ENCODE measurements at places on chromosomes 6 and 20. TPM values are rescaled to one million over a fixed set of nuclear protein-coding genes. Genes with fewer than 3 reads are reported as not detected.
A peak's percentile ranks its signal among the peaks of the same experiment; 100 is the strongest.

DNA sequence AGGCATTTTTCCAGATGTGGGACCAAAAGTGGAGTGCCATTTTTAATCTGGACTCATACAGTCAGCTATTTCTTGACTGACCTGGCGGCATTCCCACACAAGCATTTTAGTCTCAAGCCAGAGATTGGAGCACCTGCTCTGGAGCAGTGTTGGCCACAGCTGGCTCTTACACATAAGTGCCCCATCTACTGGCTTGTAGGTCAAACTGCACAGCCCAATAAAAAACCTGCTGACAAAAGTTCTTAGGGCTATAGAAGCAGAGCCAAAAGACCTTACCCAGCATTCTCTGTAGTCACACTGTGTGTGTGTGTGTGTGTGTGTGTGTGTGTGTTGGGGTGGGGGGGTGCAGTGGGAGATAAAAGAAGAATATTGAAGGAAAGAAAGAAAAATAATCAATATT is 38.6 kb upstream of the SENP6 start:
- no peak overlapping the region for H3K27ac ChIP-seq
- DNase-seq: no peak
- no peaks in the 10 kb centered on the region for H3K27me3 ChIP-seq
- H3K4me1 ChIP-seq: no peaks in the 10 kb centered on the region

DNA sequence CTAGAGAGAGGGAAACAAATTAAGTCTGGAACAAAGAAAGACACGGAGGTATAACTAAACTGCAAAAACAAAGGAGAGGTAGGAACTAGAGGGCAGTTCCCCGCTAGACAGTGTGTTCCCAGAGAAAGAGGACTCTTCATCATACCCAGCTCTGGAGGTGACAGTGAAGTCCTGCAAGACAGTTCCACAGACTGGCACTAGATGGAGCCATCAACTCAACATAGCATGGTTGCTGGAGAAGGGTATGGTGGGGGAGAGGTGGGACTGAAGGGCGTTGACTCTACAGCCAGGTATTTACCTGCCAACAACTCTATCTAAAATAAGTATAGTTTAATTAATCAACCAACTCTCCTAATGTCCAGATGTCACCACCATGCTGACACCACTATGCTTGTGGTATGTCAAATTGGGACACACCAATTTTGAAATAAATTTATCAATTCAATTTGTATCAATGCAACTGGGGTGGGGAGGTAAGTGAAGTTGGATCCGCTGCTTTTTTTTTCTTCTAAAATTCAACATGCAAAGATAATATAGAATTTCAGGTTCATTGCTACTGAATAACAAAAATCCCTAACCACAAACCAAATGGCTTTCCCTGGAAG is 9.7 kb downstream of the BACH2 start:
- H3K27me3 ChIP-seq: no peaks in the 10 kb centered on the region
- no peak overlapping the region for H3K4me3 ChIP-seq
- H3K36me3 ChIP-seq: no peaks in the 10 kb centered on the region
- no peak overlapping the region for H3K27ac ChIP-seq
- 0 out of 2 replicates have a peak, but pooled peaks cover 3% of the 10 kb centered on the region for H3K4me1 ChIP-seq

DNA sequence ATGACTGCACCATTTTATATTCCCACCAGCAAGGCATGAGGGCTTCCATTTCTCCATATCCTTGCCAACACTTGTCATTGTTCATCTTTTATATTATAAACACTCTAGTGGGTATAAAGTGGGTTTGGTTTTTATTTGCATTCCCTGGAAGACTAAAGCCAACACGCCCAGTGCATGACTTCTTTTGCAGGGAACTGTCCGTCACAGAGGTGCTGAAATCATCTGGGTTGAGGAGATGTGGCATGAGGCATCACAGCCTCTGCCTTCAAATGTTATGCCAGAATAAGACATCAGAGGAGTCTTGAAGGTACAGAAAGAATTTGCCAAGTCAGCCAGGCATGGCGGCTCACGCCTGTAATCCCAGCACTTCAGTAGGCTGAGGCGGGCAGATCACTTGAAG is 29.9 kb upstream of the FAM210B start:
- DNase-seq: no peak
- H3K27me3 ChIP-seq: no peaks in the 10 kb centered on the region

DNA sequence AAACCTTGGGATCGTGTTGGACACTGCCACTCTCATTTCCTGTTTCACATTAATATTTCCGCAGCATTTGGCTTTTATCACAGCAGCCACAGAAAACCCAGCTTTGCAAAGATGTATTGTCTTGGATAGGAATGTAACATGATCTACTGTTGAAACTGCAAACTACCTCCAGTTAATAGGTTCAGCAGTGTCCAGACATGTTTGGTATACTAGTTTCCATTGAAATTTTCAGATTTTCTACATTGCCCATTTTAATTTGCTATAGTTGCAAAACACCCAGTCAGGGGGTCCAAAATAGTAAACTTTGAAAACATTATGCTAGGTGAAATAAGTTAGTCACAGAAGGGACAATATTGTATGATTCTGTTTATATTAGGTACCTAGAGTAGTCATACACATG is 3.3 kb downstream of the ANKRD6 start:
- DNase-seq: no peak
- H3K36me3 ChIP-seq: no peaks in the 10 kb centered on the region
- H3K27me3 ChIP-seq: no peaks in the 10 kb centered on the region
- H3K27ac ChIP-seq: no peak overlapping the region
- H3K4me3 ChIP-seq: no peak overlapping the region

- no peaks in the 10 kb centered on the region for H3K36me3 ChIP-seq
- no peaks in the 10 kb centered on the region for H3K4me1 ChIP-seq
- no peak overlapping the region for H3K27ac ChIP-seq
- no peaks in the 10 kb centered on the region for H3K27me3 ChIP-seq
Measured at GRCh38 chr20:42110301-42110700, 492.1 kb upstream of the CHD6 start.

Gene ZNF451
- 57.6 TPM for total RNA-seq

DNA sequence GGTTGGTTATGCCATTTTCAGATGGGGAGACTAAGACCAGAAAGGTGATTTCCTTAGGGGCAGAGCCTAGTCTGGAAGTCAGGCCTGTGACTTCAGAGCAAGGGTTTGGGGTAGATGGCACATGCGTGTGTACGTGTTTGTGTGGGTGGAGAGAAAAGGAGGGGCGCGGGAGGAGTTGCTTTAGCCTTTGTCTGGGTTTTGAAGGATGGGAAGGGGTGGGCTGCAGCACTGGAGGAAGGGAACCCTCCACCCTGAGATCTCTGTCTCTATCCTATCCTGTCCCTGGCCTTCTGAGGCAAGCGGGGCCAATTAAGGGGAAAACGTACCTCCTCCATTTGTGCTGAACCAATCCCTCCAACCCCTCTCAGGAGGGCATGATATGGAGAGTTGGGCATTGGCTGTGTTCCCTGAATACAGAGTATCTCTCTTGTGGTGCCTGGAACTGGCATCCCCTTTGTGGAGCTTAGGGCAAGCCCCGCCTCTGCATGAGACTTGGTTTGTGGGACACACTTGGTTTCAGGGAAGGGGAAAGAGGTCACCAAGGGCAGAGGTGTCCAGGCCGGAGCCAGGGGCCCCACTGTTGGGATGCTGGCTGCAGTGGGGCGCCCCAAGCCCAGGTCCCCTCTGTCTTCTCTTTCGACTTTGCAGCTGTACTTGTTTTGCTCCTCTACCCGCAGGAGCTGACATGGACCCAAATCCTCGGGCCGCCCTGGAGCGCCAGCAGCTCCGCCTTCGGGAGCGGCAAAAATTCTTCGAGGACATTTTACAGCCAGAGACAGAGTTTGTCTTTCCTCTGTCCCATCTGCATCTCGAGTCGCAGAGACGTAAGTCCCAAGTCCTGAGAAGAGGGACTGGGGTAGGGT is at the start of gene DBNDD2:
Gene DBNDD2 (plus strand): TSS at position 507 of the 863 bp plus-strand sequence. CDS start 179 bp downstream, at position 686.
- H3K27ac ChIP-seq: peak within 1 kb of the TSS; percentile 60
- no peaks in the 10 kb centered on the region for H3K4me1 ChIP-seq
- DNase-seq: no peak
- peaks cover 2% of the 10 kb centered on the region for H3K36me3 ChIP-seq
